Muscle of back (tissue), 13 donors: ENCODE measurements at places on chromosomes 6 and 20. TPM values are rescaled to one million over a fixed set of nuclear protein-coding genes. Genes with fewer than 3 reads are reported as not detected.

DNA sequence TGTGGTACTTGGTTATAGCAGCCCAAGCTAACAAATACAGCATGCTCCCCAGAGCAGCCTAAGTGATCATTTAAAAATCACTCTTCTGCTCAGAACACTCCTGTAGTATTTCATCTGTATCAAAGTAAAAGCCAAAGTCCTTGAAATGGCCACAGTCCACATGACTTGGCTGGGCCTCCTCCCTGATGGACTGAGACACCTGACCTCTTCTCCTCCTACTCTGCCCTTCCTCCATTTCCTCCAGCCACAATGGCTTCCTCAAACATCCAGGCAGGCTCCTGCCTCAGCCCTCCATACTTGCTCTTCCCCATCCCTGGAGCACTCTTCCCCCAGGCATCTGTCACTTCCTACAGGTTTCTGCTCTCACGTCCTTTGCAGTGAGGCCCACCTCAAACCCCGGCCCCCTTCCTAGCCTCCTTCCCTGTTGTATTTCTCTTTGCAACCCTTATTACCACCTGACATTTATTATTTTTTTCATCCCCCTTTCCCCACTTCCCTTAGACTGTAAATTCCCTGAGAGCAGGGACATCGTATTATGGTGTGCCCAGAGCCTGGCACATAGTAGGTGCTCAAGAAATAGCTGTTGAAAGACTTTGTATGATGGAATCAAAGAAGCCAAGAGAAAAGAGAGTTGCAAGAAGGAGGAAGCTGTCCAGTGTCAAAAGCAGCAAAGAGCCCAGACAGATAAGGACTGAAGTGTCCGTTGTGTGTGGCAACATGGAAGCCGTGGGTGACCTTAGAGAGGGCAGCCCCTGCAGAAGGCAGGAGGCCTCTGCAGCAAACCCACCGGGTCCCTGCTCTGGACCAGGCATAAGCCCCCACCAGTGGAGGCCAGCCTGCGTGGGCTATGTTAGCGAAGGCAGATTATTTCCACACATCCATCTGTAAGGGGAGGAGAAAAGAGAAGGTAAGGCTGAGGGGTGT, 87.5 kb downstream of the TRERF1 start:
- no peak for DNase-seq

TMEM74B gene
- 5.0 TPM for polyA plus RNA-seq

GFRAL gene
- polyA plus RNA-seq, result 0.26 TPM

DNA sequence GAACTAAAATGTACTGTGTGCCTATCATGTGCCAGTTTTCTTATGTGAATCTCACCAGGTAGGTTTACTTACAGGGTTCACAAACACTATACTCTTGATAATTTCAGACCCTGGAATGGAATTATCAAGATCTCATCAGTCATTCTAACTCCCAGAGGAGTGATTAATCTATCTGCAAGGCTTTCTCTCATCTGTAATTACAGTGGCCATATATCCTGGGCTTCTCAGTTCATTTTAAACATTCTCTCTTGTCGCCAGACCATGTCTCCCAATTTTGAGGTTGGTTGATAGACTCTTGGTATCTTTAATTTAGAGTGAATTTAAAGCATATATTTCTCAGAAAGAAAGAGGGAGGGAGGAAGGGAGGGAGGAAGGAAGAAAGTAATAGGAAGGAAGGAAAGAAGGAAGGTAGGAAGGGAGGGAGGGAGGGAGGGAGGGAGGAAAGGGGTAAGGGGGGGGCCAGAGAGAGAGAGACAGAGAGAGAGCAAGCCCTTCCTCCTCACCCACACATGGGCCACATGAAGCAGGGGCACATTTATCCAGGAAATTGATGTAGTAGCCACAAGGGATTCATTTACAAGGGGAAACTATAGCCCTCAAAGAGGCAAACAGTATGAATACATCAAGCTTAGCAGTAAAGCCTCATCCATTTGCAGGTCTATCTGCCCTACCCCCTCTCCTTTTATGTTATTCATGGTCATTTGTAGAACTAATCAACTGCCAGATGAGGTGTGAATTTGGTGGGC, 25.8 kb upstream of the NRSN1 start:
- DNase-seq, result no peak

CLPSL2 gene
- not detected for polyA plus RNA-seq

RAET1L gene
- polyA plus RNA-seq, result not detected

DNA sequence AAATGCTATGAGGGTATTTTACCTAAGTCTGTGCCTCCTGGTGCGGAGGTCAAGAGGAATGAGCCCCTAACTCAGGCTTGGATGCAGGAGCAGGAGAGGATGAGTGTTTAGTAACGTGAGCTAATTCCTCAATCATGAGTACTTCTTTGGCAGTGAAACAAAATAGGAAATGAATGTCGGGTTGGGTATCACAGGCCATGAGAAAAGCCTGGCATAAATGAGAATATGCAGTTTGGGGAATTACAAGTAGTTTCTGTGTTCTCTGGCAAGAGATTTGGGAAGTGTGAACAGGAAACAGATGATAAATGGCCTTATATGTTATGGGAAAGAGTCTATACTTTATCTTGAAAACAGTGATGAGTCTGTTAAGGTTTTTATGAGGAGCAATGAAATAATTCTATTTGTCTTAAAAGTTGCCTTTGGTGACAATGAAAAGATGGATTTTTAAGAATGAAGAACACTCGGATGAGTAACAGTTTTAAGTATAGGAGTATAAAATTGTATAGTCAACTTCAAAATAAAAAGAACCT, 59.0 kb upstream of the RNF146 start:
- no peak for DNase-seq

GRCh38 chr20:34220561-34220960, 20.7 kb upstream of the ASIP start:
- DNase-seq, result no peak

DNA sequence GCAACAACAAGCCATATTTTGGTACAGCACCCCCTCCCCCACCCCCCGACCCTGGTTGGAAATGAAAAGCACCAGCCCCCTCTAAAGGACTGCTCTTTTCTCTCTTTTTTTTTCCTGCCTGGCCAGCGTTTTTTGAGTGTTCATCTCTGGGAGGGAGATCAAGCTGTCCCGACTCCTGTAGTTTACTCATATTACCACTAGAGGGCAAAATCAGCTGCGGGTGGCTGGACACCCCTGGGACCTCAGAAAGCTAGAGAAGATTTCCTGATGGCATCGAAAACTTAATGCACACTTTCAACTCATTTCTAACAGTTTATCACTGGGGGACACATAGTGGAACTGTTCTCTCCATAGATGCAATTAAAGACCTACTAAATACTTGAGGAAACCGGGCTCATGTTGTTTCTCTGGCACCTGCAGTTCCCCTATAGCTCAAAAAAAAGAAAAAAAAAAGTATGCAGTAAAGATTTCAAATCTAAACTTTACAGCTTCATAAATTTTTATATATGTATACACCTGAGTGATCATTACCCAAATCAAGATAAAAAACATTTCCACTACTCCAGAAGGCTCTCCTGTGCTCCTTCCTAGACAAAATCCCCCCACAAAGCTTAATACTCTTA, 24.4 kb downstream of the CNBD2 start:
- DNase-seq, result peak; percentile 87

ALDH5A1 gene
- 6.2 TPM for polyA plus RNA-seq

GRCh38 chr6:74931558-74931957, 274.3 kb downstream of the COL12A1 start:
- peak; percentile 89 for DNase-seq

GRCh38 chr6:145531032-145531431, 204.3 kb downstream of the EPM2A start:
- no peak for DNase-seq

STMND1 gene
- not detected for polyA plus RNA-seq

GRCh38 chr6:75275067-75275466, 9.5 kb downstream of the TMEM30A start:
- no peak for DNase-seq

HIVEP1 gene
- 23.1 TPM for polyA plus RNA-seq

DNA sequence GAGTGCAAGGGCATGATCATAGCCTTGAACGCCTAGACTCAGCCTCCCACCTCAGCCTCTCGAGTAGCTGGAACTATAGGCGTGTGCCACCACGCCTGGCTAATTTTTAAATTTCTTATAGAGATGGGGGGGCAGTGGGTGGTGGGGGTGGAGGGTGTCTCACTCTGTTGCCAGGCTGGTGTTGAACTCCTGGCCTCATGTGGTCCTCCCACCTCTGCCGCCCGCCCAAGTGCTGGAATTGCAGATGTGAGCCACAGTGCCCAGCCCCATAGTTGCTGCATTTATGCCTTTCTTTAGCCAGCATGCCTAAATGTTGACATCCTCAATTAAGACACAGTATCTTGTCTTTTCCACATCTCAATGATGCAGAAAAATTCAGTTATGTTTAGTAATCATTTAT, 171.1 kb downstream of the ARID1B start:
- DNase-seq, result no peak

MAP3K4 gene
- 15.0 TPM for polyA plus RNA-seq

ADIG gene
- not detected for polyA plus RNA-seq

DNA sequence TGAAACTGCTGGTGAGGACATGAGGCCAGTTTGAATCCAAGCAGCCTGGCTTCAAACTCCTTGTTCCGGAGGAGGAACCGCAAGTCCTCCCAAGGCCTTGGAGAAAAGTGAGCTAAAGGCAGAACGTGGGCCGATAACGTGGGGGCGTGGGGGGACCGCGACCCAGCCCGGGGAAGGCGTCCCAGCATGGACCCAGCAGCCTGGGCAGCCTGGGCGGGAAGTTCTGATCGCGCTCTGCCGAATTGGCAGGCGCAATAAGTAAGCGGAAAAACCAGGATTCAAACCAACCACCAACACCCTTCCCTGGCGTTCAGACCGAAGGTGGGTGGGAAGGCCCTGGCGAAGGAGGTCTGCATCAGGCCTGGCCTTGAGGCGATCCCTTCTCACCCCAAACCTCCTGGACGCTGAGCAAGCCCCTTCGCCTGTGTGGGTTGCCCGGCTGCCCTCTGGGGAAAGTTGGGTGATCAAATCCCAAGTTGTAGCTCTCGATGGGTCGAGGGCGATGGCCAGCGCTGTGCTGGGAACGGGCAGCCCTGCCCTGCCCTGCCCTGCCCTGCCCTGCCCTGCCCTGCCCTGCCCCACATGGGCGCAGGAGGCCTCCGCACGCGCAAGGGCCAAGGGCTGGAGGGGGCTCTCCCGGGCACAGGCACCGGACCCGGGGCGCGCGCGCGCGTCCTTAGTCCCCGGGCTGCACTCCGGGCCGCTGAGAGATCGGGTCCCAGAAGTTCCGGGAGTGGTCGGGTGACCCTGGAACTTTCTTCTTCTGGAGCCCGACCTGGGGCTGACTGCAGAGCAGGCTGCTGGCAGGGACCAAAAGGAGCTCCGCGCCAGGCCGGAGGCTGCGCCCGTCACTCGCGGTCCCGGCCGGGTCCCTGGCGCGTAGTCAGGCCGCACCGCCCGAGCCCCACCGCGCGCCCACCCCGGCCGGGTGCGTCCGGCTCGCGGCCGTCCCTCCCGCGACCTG, 637 bp upstream of the SLC22A3 start:
- no peak for DNase-seq
